SJCRH30 (cell line): ENCODE measurements at places on chromosomes 16 and 17.
A peak's percentile ranks its signal among the peaks of the same experiment; 100 is the strongest.

DNA sequence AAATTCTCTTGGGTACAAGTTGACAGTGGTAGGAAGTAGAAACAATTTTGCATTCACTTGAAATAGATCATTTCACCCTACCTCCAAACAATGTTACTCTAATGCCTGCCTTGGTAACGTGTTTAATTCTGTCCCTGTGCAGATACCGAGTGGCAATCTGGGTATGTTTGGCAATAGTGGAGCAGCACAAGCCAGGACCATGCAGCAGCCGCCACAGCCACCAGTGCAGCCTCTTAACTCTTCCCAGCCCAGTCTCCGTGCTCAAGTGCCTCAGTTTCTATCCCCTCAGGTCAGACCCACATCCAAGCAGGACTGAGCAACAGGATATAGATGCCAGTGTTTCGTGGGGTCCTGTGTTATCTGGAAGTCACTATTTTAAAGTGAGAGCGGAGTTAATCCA is 49.3 kb downstream of the TMC6 start:
- H3K4me3 ChIP-seq, result no peak overlapping the region
- H3K36me3 ChIP-seq, result peaks cover 34% of the 10 kb centered on the region
- H3K27ac ChIP-seq, result no peak overlapping the region
- H3K4me1 ChIP-seq, result no peaks in the 10 kb centered on the region
- H3K27me3 ChIP-seq, result no peaks in the 10 kb centered on the region

DNA sequence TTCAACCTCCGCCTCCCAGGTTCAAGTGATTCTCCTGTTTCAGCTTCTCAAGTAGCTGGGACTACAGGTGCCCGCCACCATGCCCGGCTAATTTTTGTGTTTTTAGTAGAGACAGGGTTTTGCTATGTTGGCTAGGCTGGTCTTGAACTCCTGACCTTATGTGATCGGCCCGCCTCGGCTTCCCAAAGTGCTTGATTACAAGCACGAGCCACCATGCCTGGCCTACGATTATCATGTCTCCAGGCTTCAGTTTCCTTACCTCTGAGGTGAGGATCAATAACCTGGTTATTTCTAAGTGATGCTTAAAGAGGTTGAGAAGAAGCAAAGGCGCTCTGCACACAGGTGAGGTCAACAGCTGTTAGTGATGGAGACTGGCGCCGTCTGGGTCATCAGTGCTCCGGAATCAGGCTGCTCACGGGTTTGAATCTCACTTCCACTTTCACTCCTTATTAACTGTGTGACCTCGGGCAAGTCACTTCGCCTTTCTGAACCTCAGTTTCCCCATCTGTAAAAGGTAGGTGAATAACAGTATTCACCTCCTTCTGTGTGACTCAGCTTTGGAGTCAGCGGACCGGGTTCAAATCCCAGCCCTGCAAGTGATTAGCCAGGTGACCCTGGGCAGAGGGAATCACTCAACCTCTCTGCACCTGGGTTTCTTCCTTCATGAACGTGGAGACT is 745 bp upstream of the ABCC1 start:
- H3K4me3 ChIP-seq, result peak overlapping the region; percentile 73
- no peak for DNase-seq
- H3K36me3 ChIP-seq, result no peaks in the 10 kb centered on the region
- H3K27me3 ChIP-seq, result peaks cover 2% of the 10 kb centered on the region; the same call in 1 of the 2 replicates
- H3K27ac ChIP-seq, result no peak overlapping the region

DNA sequence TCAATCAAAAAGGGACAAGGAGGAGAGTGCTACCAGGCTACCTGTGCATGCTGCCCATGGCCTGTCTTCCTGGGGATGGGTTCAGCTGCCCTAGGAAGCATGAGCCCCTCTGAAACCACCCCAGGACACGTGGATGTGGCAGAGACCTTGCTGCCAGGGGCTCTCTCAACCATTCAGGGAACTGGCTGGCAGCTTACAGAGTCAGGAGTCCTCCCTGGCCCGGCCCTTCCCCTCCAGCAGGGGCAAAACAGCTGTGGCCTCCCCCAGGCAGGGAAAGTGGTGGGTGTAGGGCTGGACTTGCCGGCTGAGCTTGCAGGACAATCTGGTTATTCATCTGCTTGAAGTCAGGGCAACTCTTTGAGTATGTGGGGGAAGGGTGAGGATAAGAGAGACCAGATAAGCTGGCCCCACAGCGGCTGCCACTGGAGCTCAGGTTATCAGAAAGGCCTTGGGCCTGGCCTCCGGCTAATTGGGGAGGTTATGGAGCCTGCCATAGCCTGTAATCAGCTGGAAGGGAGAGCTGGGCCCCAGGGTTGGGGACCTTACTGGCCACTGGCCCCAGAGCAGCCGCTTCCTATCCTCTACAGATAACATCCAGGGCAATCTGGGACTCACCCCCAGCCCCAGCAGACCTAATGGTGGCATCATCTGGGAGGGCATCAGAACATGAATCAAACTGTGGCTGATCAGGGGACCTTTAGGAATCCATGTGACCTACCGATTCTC is 5.6 kb upstream of the TBX2 start:
- peak; percentile 92 for DNase-seq
- H3K4me3 ChIP-seq, result no peak overlapping the region
- H3K36me3 ChIP-seq, result no peaks in the 10 kb centered on the region
- H3K27me3 ChIP-seq, result no peaks in the 10 kb centered on the region
- H3K27ac ChIP-seq, result peak overlapping the region; percentile 51

GRCh38 chr17:16215965-16216316 is 607 bp upstream of the NCOR1 start:
- peak overlapping the region; percentile 91 for H3K4me3 ChIP-seq
- peak overlapping the region; percentile 95 for H3K27ac ChIP-seq
- peaks cover 5% of the 10 kb centered on the region for H3K4me1 ChIP-seq

- H3K27ac ChIP-seq, result no peak overlapping the region
- H3K36me3 ChIP-seq, result peaks cover 7% of the 10 kb centered on the region; the same call in 1 of the 2 replicates
- H3K4me3 ChIP-seq, result no peak overlapping the region
- no peaks in the 10 kb centered on the region for H3K4me1 ChIP-seq
- no peak for DNase-seq
- no peaks in the 10 kb centered on the region for H3K27me3 ChIP-seq
These were observed 30.5 kb downstream of the GPT2 start for GRCh38 chr16:46914556-46915201.

GRCh38 chr16:66286527-66286926 is 80.0 kb upstream of the CDH5 start:
- no peaks in the 10 kb centered on the region for H3K36me3 ChIP-seq
- H3K27me3 ChIP-seq, result no peaks in the 10 kb centered on the region
- no peak for DNase-seq
- no peaks in the 10 kb centered on the region for H3K4me1 ChIP-seq
- no peak overlapping the region for H3K27ac ChIP-seq

GRCh38 chr16:79303959-79304387 is 296.6 kb downstream of the MAF start:
- H3K36me3 ChIP-seq, result no peaks in the 10 kb centered on the region
- no peaks in the 10 kb centered on the region for H3K27me3 ChIP-seq
- no peak overlapping the region for H3K4me3 ChIP-seq
- no peak for DNase-seq
